ENCODE measurements at places on chromosomes 6 and 20.

DNA sequence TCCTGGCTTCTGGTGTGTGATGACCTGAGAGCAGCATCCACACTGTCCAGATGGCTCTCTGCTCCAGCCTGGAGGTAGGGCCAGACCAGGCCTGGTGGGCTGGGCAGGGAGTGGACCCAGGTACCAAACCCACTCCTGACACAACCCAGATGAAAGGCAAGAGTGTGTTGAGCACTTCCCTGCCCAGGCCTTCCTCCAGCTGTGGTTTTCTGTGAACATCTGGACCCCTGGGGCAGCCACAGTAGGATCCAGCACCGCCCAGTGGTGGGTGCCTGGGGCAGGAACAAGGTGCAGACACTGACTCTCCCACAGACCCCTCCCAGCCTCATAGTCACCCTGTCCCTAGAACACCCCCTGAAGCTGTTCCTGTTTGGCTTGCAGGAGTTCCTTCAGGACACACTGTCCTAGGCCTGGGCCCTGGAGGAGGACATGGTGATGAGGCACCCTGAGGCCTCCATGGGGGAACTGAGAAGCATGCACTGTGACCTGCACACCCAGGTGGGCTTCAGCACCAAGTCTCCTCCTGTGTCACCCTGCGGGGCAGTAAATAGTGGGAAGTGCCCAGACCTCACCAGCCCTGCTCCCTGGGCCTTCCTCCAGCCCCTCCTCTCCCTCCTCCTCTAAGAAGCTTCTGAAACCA, 28.7 kb downstream of the UBD start:
- no peaks in the 10 kb centered on the region for H3K4me1 ChIP-seq
- H3K27me3 ChIP-seq: no peaks in the 10 kb centered on the region

- peaks cover 45% of the 10 kb centered on the region for H3K27me3 ChIP-seq
- no peak for DNase-seq
- no peaks in the 10 kb centered on the region for H3K4me1 ChIP-seq
- H3K36me3 ChIP-seq: no peaks in the 10 kb centered on the region
Measured at GRCh38 chr6:29552512-29553051, 7.0 kb downstream of the UBD start.

GRCh38 chr6:69866770-69867638, 648 bp downstream of the COL19A1 start:
- DNase-seq: no peak
- no peaks in the 10 kb centered on the region for H3K27me3 ChIP-seq
- no peaks in the 10 kb centered on the region for H3K36me3 ChIP-seq
- H3K4me1 ChIP-seq: peaks cover 26% of the 10 kb centered on the region
- H3K27ac ChIP-seq: peak overlapping the region; percentile 37
- H3K4me3 ChIP-seq: peak overlapping the region; percentile 60

- peaks cover 45% of the 10 kb centered on the region for H3K4me1 ChIP-seq
- H3K27me3 ChIP-seq: no peaks in the 10 kb centered on the region
- H3K27ac ChIP-seq: no peak overlapping the region
- no peak overlapping the region for H3K4me3 ChIP-seq
- no peak for DNase-seq
Measured at GRCh38 chr6:167568407-167569024, 243.6 kb downstream of the TTLL2 start.

DNA sequence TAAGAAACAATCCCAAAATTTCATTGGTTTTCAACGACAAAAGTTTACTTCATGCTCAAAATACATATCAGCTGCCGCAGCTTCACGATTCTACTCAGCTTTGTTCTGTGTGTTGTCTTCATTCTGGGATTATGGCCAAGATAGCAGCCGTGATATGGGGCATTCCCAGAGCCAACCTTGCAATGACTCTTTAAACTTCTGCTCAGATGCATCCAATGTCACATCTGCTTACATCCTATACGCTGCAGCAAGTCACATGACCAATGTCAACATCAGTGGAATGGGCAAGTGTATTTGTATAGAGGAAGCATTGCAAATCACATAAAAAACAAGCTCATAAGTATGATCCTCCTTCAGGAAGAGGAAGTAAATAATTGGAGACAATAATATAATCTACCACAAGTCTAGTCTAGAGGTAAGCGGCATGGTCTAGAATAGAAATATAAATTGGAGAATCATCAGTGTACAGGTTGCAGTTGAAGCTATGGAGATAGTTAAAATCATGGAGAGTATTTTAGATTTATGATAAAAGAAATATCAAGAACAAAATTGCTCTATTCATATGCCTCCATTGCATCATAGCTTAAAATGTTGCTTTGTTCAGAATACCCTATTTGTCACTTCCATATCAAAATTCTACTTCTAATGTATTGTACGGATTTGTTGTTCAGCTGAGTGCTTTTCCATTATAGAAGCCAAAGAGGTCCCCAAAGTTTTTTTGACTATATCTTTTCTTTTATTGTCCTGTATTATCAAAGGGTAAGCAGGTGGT, 7.2 kb upstream of the C6orf141 start:
- no peak for DNase-seq
- H3K36me3 ChIP-seq: no peaks in the 10 kb centered on the region
- H3K27me3 ChIP-seq: no peaks in the 10 kb centered on the region
- H3K27ac ChIP-seq: no peak overlapping the region

DNA sequence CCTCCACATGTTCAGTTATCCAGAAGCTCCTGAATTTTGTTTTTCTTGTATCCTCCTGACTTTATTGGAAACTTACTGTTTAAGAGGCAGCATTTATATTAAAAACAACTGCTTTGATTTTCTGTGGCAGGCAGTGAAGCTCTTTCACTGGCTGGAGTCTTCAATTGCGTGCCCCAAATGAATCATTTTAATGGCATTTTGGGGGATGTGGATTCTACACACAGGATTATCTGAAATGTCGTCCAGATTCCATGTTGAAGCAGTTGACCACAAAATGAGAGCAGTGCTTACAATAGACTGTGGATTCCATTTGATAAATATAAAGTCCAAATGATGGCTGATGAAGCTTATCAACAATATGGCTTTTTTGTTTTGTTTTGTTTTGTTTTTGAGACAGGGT, 41.0 kb upstream of the HIVEP1 start:
- H3K27ac ChIP-seq: no peak overlapping the region
- no peak overlapping the region for H3K4me3 ChIP-seq
- H3K27me3 ChIP-seq: no peaks in the 10 kb centered on the region
- no peaks in the 10 kb centered on the region for H3K4me1 ChIP-seq

DNA sequence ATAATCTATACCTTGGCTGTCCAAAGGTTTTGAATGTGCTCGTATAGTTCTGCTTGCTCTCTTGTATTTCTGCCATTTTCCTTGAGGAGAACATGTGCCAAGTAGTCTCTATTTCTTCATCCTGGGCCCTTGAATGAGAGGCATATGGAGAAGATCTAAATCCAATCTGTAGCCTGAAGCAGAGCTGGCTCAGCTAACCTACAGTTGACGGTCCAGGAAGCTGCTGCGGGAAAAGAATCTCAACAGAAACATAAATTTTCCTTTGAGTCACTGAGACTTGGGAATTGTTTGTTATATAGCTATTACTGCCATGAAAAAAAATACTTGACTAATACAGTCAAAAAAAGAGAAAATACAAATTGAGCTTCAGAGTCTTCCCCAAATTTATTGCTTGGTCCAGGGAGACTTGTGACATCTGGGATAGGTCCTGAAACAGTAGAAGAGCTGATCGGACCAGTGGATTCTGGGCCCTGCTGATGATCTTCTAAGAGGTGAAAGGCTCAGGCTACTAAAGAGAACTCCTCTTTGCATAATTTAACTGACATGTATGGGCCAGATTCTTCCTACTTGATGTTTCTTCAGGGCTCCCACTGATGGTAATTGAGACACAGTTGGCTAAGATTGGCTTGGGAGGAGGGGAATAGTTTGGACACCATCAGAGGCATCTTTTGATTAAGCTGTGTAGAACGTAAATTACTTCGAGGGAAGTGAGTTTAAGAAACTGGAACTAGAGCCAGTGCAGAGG, 29.9 kb upstream of the PLCB4 start:
- H3K27ac ChIP-seq: no peak overlapping the region
- no peak for DNase-seq

Measured in tibial nerve (tissue), 4 donors.